Vagina (tissue), 2 donors: ENCODE measurements at places on chromosomes 2 and 18. TPM values are rescaled to one million over a fixed set of nuclear protein-coding genes. Genes with fewer than 3 reads are reported as not detected.

Gene ANO7
- total RNA-seq = 0.98 TPM

Gene NUP35
- 18.4 TPM for total RNA-seq

Gene HOXD8
- total RNA-seq = 10.3 TPM

Gene ABHD1
- not detected for total RNA-seq

Gene CMPK2
- 5.6 TPM for total RNA-seq

Gene MC2R
- total RNA-seq = not detected

Gene AQP12B
- total RNA-seq = not detected

Gene RAD51AP2
- 0.25 TPM for total RNA-seq

Gene OBSL1
- total RNA-seq = 53.0 TPM

Gene LRP1B
- total RNA-seq = 8.8 TPM

Gene LDLRAD4
- total RNA-seq = 24.3 TPM
